Right ventricle myocardium inferior (tissue), 1 donor: ENCODE measurements at places on chromosomes 4 and X. TPM values are rescaled to one million over a fixed set of nuclear protein-coding genes. Genes with fewer than 3 reads are reported as not detected.

GRCh38 chrX:17359500-17359899 lies 15.5 kb upstream of the NHS start:
- no peak for DNase-seq

GRCh38 chrX:153848325-153848724 lies 18.0 kb upstream of the PDZD4 start:
- DNase-seq = no peak

- DNase-seq = no peak
These were observed 281.1 kb upstream of the ARX start for GRCh38 chrX:25296850-25297249.

The CT47A7 gene
- total RNA-seq = not detected

The MAP3K15 gene
- not detected for total RNA-seq
